Right hindlimb (tissue), 1 donor: ENCODE measurements at places on chromosomes 12 and 14.

DNA sequence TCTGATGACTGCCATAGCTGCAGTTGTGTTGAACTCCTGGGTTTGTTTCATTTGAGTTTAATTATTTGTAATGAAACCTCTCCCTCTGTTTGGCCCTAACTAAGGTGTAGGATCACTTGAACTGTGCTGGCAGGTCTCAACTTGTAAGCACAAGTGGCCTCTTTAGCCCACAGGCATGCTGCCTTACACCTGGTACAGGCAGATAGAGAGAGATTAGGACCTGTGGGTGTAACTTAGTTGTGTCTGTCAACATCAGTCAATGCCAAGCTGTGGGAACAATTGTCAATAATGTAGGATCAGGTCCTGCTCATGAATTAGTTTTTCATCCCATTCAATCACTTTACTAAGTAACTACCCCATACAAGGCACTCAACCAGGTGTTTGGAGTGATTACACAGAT, 263.0 kb upstream of the G2E3 start:
- DNase-seq = no peak

- no peak for DNase-seq
These were observed 40.8 kb upstream of the OR4E1 start for GRCh38 chr14:21714318-21714929.

DNA sequence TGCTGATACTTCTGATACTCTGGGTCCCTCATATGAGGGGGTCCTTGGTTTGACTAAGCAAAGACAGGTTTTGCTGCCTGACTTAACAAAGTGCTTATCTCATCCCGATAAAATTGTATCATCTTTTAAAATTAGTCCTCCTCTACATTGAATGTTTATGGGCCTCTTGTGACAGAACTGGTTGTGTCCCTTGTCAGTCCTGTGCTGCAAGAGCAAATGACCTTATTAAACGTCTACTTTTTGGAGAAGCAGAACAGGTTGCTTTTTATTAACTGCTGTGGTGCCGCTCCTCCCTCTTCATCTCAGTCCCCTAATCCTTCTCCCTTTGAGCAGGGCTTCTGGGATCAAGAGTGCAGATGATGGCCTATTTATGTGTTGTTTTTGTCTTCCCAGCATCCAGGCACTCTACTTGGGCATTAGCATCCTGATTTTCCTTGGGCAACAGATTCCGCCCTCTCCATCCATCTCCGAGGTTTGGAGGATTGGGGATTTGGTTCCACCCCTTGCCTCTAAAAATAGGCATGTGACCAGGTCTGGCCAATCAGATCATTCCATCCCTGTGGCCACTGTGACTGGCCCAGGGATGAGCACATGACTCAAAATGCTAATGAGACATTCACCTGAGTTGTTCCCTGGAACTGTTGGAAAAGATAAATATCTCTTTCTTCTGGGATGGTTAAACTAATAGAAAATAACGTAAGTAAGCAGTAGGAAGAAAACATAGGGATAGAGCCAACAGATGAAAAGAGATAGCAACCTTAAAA, 2.9 kb upstream of the DENR start:
- no peak for DNase-seq

- DNase-seq = no peak
These were observed 5.4 kb downstream of the LMO3 start for GRCh38 chr12:16600525-16600924.

- DNase-seq = no peak
These were observed 3.4 kb downstream of the SSH1 start for GRCh38 chr12:108853981-108854446.

GRCh38 chr12:24814379-24815113, 134.4 kb downstream of the BCAT1 start:
- no peak for DNase-seq

DNA sequence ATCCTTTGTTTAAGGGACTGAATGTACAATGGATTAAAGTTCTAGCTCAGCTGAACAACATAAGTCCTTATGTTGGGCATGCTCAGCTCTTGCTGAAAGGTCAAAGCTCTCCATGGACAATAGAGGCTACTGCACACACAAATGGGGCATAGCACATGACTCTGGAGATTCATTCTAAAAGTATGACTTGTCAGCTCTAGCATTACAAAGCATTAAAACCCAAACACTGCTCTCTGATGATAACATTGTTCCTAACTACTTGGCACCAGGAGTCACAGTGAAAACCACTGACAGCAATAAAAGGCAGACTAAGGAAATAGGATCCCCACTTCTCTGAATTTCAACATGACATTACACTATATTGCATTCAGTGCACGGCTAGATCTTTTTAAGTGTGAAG, 21.9 kb upstream of the FSCB start:
- no peak for DNase-seq

DNA sequence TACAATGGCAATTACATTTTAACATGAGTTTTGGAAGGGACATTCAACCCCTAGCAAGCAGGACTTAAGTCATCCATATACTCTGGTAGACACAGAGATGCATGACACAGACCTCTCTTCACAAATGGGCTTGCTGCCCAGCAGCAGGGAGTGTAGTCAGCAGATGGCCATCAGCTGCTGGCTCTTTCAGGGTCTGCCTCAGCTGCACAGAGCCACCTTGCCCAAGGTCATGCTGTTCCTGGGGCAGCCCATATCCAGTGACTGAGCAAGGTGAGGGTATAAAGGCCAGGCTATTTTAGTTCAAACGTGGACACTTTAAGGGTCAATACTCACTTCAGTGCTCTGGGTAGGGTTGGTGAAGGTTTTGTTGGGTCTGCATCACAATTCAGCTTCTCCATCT, 58.3 kb upstream of the JDP2 start:
- peak; percentile 65 for DNase-seq

DNA sequence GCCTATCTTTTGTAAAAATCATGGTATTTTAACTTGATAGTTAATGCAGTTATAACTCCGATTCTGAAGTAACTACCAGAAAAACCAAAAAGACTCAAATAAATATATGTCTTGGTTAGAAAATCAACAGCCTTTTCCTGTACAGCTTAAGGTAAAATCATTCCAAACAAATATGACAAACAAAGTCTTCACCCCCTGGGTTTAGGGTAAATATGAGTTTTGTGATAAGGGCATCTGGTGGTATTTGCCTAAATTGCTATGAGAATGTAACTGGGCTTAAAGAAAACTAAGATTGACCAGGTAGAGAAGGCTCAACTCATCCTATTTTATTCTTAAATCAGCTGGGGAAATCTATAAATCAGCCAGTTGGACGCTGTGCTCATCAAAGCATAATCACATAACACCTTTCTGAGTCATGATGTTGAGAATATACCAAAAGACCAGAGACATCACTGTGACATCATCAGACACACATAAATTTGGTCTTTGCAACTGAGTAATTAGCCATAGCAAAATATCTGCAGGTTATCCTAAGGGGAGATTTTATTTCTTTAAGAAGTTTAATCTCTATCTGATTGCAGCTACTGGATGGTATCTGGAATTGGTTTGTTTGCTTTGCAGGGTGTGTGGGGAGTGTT, 133.9 kb downstream of the STXBP6 start:
- no peak for DNase-seq
